Kidney epithelial cell (primary cell): ENCODE measurements at places on chromosomes 3 and 15. TPM values are rescaled to one million over a fixed set of nuclear protein-coding genes. Genes with fewer than 3 reads are reported as not detected.

Gene IQCF5
- not detected in 2 replicates for total RNA-seq

Gene SLC28A1
- total RNA-seq, result 0.17 and 0.82 TPM in 2 replicates

Gene CCR8
- not detected in 2 replicates for total RNA-seq

Gene GHSR
- not detected in 2 replicates for total RNA-seq

Gene CFAP161
- total RNA-seq, result not detected in 2 replicates

GRCh38 chr15:43777267-43777914, 625 bp upstream of the ELL3 start:
- DNase-seq, result no peak

DNA sequence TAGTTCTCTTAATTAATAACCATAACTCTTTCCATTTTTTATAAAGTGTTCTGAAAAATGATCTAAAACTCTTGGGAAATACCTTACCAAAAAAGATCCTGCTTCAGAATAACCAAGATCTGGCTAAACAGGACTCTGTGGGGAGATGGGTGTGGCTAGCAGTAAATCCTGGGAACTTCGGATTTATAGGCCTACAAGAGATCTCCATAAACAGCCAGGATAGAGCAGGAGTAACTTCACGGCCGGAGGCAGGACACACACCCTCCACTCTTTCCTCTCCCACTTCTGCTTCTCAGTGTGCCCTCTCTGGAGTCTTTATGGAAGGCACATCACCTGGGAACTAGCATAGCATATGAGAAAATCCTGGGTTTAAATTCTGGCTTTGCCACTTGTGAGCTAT, 309.4 kb upstream of the SOX2 start:
- no peak for DNase-seq
